ENCODE measurements at places on chromosomes 2 and 18.

DNA sequence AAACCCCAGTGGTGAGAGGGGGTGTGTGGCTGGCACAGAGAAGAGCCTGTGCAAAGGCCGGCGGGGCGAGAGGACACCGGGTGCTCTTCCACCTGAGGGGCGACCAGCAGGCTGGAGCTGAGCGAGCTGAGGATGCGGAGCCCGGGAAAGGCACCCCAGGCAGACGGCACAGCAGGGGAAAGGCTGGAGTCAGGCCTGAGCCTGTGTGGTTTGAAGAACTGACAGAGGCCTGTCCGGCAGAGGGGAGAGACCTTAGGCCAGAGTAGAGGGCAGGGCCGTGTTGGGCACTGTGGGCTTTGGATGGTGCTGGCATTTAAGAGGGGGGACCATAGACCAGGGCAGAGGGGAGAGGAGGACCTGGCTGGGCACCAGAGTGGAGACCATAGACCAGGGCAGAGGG lies 149.8 kb downstream of the RTP5 start:
- DNase-seq, result no peak

DNA sequence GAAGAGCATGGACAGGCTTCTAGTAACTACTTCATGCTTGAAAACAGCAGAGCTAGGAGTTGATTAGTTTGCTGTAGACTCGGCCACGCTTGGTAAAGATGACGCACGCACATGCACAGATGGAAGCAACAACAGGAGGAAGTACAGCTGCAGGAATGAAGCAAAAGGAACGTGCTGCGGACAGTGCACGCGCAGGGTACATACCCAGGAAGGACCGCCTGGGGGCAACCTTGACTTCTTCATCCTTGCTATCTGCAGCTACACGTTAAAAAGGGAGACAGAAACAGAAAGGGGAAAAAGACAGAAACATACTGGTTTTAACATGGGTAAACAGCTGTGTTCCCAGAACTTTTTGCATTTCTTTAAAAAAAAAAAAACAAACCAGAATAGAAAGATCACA lies 17.7 kb downstream of the SLC66A2 start:
- DNase-seq, result no peak

DNA sequence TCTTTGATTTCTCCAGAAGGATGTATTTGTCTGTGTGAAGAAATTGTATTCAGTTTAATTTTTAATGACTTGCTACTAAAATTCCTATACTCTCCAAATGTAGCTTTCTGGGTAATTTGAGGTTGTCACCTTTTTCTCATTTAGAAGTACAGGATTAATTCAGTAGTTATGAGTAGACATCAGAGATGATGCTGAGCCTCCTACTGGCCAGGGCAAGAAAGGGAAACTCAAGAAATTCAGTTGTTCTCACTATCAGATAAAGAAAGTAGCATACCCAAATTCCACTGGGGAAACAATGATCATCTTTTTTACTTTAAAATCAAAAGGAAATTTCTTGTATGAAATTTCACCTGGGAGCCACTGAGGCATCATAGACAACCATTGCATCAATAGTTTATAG lies 199.4 kb downstream of the SATB2 start:
- DNase-seq, result peak; percentile 15

DNA sequence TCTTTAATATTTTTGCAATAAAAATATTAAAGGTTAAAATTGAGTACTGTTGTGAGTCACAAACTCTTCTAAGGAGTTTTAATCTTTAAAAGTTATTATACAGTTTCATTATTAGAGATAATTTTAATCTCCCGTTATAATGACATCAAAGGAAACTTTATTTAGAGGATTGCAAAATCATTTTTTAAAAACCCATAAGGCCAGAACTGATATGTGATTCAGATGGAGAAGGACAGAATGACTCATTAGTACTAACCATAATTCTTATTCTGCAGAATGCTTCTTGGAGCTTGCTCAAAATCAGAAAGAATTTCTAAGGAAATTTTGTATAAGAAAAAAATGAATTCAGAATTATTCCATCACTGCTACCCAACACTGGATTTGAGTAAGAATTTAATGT lies 12.5 kb upstream of the HNRNPLL start:
- no peak for DNase-seq

- peak; percentile 35 for DNase-seq
These were observed 20.1 kb downstream of the ARID5A start for GRCh38 chr2:96556441-96557330.

DNA sequence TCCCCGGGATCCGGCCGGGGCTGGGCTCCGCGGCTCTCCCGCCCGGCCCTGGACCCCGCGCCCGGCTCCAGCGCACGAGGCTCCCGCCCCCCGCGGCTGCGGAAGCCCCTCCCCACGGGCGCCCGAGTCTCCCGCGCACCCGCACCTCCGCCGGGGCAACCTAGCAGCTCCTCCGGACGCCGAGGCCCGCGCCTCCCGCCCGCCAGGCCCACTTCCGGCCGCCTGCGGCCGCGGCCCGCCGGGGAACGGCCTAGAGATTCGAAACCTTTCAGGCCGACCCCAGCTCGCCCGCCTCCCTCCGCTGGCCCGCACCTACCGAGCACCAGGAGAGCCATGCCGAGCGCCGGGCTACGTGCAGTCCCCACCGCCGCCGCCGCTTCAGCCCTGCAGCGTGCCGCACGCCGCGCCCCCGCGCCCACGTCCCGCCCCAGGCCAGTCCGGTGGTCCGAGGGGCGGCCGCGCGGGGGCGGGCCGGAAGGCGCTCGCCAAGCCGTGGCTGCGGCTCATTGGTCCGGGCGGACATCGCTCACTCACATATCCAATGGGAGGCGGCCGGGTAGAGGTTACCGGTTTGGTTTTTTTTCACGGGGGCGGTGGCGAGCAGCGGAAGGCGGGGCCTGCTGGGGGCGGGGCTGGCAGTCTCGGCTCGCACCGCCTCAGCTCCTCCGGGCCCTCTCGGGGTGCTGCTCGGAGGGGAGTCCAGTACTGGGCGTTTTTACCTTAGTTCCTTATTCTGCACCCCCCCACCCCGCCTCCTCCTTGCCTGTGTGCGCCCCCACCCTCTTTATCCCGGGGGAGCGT lies at the start of gene PDIA6:
TSS of gene PDIA6 (minus strand) at position 424 of the 801 bp plus-strand sequence. CDS start at position 335, 89 bp downstream.
- DNase-seq, result peak; percentile 88

DNA sequence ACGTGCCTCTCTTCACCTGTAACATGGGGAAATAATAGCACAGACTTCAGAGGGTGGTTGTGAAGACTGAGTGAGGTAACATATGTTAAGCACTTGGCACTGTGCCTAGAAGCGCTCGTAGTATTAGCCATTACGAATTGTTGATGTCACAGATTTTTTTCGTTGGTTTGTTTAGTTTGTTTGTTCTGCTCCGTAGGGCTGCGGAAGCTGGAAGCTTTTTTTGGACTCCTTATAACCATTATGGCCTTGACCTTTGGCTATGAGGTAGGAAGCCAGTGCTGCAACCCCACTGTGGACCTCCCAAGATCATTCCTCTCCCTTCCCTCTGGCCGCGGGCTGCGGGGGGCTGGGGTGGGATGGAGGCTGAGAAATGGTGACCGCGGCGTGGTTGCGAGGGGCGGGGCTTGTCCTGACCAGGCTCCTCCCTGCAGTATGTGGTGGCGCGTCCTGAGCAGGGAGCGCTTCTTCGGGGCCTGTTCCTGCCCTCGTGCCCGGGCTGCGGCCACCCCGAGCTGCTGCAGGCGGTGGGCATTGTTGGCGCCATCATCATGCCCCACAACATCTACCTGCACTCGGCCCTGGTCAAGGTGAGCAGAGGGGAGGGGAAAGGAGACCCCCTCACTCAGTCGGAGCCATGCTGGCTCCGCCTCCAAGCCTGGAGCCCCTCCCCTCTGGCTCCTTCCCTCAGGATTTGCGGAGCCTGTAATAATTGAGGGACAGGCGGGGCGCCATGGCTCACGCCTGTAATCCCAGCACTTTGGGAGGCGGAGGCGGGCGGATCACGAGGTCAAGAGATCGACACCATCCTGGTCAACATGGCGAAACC lies 5.5 kb downstream of the SLC11A1 start:
- no peak for DNase-seq

- no peak for DNase-seq
These were observed 42.5 kb upstream of the YPEL5 start for GRCh38 chr2:30104307-30104706.

- no peak for DNase-seq
These were observed 56.9 kb downstream of the SMAD7 start for GRCh38 chr18:48893608-48894600.

Measured in SW 1271 (cell line).